Stimulated activated CD4-positive, alpha-beta T cell treated with anti-CD3 and anti-CD28 coated beads, Interleukin-1b, Interleukin-23, amount 100 ng/mL, for 4 hours (primary cell): ENCODE measurements at places on chromosomes 2 and 18.

DNA sequence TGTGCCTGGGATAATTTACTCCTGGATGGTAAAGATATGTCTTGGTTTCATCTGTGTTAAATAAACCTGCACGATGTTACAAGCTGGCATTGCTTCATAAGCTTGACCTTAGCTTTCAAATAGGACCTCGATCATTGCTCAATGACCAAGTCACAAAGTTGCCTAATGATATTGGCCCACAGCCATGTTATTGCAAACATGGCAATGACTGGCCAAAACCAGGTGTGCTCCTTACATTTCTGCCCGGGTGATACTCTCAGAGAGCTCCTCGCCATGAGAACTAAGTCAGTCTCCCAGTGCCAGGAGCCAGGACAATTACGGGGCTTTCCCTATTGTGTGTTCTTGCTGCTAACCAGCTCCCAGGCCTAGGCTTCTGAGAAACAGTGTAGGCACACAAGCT, 72.5 kb upstream of the CYP1B1 start:
- no peak for DNase-seq

GRCh38 chr2:64720535-64721319, 67.0 kb upstream of the SERTAD2 start:
- DNase-seq, result no peak

GRCh38 chr18:70047931-70048603, 100.4 kb upstream of the CD226 start:
- DNase-seq, result no peak

DNA sequence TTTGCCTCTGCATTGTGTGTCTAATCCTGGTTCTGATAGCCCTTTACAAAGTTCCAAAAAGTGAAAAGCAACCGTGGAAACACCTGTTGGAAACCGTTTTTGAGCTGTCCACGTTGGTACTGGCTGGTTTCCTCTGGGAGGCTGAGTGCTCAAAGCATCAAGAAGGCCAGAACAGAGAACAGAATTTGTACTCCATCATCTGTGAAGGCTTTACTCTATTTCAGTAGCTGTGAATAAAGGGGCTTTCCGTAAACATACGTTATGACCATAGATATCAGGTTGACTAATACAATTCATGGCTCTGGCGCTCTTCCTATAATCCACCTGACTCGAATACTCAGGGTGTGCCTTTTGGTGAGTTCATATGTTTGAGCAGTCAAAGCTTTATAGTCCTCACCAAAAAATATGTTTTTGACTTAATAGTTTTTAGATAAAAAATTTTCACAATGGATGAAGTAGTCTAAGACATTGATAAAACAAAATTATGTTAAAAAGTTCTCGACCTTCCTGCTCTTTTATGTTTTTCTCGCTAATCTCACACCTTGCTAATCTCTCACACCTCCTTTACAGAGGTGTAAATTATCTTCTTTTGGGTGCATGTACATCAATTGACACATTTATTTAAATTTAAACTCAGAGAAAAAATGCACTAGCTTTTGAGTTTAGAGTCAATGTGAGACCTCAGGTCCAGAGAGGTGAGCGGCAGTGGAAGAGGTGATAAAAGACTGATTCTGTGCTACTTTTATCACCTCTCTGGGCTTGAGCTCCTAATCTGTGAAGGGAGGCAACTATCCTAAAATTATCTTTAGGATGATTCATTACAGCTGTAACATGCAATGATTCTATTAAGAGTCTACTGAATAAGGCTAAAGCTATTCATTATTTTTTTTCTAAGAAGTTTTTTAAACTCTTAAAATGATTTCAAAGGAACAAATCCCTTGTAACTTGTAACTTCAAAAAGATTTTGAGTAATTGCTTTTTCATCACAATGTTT, 65.3 kb downstream of the CXCR4 start:
- no peak for DNase-seq

DNA sequence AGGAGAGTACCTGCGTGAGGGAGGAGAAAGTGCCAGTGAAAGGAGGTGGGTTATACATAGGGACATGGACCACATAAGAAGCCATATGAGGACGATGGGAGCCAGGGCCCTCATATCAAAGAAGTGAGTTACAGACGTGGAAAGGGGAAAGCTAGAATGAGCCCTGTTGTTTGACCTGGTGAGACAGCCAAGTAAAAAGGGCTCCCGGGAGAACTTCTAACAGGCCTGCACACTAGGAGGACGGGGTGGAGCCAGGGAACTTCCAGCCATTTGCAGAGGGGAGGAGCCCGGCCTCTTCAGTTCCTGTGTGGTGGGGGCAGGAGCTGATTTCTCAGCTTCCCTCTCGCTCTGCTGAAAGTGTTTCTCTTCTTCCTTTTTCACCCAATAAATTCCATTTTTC, 84.1 kb upstream of the SLC66A3 start:
- no peak for DNase-seq

GRCh38 chr2:133331436-133331835, 236.8 kb downstream of the NCKAP5 start:
- DNase-seq, result no peak

GRCh38 chr2:38561691-38562090, 41.0 kb downstream of the HNRNPLL start:
- no peak for DNase-seq

DNA sequence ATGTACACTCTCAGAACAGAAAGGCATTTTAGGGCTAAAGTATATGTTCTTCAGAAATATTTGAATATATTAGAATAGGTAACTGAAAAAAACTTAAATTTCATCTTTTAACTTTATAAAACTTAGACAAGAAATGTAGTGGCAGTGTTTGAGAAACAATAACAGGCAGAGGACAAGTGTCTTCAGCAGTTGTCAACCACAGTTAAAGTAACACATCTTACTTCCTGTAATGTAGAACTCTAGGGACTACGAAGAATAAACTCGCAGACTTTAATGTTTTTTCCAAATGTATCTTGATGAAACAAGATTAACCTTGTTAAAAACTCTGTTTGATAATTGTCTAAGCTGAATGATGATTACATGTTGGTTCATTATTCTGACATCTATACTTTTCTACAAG, 50.7 kb downstream of the RMDN2 start:
- no peak for DNase-seq

GRCh38 chr2:150465703-150466569, 21.5 kb downstream of the RND3 start:
- DNase-seq, result no peak

DNA sequence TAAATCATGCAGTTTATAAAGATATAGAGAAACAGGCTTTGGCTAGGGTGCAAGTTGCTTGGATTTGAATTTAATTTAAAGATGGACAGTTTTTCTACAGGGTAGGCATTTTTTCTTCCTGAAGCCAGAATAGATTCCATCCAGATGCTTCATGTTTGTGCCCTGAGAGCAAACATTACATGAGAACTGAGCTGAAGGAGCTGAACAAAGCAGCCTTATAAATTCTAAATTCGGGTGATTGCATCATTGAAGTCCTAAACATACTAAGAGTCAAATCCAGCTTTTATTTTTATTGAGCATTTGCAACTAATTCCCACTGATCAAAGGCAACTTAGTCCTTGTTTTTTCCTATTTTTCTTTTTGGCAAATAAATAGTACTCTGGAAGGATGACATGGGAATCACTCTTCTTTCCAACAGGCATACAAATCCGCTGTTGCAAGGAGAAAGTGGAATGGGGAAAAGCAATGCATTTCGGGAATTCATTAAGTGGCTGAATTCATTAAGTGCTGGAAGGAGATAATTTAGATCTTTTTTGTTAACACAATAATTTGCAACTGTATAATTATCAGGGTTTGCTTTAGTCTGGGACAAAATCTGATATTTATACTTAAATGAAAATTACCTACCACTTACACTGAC, 828.0 kb downstream of the SLC4A3 start:
- DNase-seq, result no peak

DNA sequence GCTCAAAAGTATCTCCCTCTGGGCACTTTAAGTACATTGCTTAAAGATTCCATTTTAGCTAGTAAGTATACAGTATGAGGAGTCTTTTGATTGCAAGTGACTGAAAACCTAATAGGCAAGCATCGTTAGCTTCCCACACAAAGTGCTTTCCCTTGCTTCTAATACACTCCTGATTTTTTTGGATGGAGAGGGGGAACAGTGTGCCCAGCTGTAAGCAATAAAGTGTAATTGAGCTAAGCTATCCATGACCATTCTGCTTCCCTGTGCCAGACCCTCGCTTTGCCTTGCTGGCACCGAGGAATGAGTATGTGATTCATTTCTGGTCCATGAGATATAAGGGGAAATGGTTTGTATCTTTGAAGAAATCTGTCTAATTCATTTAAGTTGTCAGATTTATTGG, 3.8 kb upstream of the ZNF24 start:
- DNase-seq, result no peak

GRCh38 chr18:21264651-21265050, 22.6 kb downstream of the GREB1L start:
- no peak for DNase-seq

DNA sequence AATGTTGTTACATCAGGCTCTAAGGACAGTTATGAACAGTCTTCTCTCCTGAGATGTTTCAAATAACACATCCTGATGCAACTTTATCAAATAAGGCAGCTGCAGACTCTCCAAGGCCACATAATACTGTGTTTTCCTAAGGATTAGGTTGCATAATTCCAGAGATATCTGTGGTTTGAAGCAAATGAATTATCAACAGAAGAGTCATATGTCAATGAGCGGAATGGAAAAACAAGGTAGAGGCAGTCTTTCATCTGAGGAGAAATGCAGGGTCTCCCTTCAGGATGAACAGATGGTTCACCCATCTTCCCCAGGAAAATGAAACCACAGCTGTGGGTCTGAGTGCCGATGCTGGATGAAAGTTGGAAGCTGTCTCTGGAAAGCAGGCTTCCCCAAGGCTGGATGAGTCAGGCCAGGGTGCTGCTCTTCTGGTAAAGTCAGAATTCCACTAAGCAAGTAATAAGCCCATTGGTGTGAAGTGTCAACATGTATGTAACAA, 22.2 kb downstream of the LYG1 start:
- DNase-seq, result no peak

DNA sequence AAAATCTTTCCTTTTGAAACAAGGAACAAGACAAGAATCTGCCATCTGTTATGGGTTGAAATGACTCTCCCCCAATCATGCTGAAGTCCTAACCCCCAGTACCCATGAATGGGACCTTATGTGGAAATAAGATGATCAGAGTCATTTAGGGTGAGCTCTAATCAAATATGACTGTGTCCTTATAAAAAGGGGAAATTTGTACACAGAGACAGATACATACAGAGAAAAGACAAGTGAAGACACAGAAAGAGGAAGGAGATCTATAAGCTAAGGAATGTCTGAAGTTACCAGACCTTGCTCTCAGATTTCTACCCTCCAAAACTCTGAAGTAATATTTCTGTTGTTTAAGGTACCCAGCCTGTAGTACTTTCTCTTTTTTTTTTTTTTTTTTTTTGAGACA, 15.7 kb downstream of the TGFBRAP1 start:
- DNase-seq, result no peak

GRCh38 chr2:99395589-99396130, 58.5 kb downstream of the EIF5B start:
- DNase-seq, result no peak

DNA sequence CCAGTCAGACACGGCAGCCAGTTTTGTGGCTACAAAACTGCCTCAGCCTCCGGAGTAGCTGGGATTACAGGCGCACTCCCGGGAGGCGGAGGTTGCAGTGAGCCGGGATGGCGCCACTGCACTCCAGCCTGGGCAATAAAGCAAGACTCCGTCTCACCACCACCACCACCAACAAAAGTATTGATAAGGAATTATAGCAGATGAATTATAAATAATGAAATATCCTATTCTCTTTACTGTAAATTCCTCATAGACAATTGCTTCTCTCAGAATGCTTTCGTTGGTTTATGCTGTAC, 1.4 kb upstream of the FAM161A start:
- DNase-seq, result no peak

DNA sequence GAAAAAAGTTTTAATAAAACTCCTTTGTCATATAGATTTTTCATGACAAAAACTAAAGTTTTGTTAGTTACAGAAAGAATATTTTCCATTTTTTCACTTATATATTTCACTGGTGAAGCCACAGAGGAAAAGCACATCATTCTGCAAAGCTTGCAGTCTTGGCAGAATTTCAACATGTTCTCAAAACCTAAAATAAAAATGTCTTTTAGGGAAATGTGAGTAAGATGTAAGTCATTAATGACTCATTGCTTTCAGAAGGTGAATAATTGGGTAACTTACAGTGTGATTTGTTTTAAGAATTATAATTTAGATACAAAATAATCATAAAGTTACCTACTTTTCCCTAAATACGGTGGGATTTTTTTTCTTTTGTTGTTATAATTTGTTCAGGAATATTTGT, 43.4 kb upstream of the TNFRSF11A start:
- no peak for DNase-seq

DNA sequence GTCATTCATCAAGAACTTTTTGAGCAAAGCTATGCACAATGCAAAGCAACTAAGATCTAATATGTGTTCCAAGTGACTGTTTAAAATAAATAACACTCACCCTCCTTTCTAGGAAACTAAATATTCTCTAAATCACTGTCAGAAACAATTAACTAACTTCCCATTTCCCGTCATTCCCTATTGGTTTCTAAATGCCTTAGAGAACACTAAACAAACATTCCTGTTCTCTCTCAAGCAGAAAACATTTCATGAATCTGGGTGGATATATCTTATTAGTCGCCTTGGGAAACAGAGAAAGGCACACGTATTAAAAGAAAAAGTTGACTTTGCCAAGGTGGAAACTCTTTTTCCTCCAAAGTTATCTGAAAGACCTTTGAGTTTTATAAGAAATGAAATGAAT, 735.2 kb downstream of the MBD2 start:
- no peak for DNase-seq

DNA sequence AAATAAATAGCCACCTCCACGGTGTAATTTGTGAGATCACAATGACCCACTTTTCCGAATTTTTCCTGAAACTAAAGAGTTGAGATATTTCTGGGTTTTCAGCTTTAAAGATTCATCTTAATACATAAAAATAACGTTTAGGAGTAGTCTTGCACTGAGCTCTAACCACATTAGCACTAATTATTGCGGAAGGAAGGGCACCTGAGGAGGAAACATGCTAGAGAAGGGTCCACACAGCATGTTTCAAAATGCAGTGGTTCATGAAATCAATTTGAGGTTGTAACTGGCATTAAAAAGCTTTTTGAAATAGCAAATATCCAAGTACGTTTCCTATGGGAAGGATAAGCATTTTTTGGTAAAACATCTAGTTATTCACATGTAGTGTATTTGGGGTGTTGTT, 8.4 kb downstream of the INPP4A start:
- no peak for DNase-seq

DNA sequence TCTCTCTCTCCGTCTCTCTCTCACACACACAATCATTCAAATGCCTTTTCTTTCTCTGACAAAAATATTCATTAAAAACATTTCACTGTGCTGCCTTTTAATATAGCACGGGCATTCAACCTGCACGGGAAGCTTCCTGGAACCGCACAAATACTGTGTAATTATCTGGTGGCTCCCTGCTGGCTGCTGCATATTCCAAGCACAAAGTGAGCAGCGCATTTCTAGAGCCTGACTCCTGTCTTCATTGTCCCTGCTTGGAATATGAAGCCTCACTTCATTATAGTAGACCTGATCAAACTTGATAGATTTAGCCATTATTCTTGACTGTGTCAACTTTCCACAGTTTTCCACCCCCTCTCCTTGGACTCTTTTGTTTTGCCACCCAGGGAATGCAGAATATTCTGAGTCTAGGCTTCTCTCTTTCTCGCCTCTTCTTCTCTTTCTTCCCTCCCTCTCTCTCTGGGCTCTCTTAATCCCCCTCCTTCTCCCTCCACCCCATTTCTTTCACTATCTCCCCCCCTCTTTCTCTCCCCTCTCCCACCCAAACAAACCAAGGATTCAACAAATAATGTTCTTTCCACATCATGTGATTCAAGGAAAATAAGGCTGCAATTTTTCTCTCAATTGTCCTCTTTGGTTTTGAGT, 672.1 kb upstream of the FANCL start:
- DNase-seq, result no peak

- peak; percentile 37 for DNase-seq
These were observed 17.1 kb upstream of the VPS4B start for GRCh38 chr18:63439334-63439733.
